ENCODE measurements at places on chromosomes 13 and 19. TPM values are rescaled to one million over a fixed set of nuclear protein-coding genes. Genes with fewer than 3 reads are reported as not detected.

GRCh38 chr19:33300894-33301143 is 1.5 kb downstream of the CEBPA start:
- DNase-seq, result no peak

ANGPTL8 gene
- polyA plus RNA-seq, result not detected

DNA sequence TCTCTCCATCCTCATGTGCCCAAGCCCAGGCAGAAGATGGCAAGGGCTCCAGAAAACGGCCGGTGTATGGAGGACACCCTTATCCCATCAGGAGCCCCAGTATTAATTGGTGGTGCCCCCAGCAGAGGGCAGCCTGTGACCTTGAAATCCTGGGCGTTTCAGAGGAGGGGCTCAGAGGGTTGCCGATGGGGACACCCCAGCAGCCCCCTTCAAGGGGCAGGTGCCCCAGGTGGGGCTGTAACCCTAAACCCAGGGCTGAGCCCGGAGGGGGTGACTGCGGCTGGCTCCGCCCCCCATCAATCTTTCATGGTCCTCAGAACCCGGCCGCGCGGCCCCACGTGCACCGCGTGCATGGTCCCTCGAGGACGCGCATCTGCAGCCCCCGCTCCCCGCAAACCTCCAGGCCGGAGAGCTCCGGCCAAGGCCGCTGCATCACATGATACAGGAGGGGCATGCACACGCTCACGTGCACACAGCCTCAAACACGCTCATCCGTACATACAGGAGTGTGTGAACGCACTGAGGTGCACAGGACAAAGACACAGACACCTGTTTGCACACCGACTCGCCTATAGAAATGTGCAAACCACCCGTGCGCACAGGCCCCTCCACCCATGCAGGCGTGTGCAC is 949 bp downstream of the RAB3A start:
- no peak for DNase-seq

CEACAM4 gene
- not detected for polyA plus RNA-seq

DNA sequence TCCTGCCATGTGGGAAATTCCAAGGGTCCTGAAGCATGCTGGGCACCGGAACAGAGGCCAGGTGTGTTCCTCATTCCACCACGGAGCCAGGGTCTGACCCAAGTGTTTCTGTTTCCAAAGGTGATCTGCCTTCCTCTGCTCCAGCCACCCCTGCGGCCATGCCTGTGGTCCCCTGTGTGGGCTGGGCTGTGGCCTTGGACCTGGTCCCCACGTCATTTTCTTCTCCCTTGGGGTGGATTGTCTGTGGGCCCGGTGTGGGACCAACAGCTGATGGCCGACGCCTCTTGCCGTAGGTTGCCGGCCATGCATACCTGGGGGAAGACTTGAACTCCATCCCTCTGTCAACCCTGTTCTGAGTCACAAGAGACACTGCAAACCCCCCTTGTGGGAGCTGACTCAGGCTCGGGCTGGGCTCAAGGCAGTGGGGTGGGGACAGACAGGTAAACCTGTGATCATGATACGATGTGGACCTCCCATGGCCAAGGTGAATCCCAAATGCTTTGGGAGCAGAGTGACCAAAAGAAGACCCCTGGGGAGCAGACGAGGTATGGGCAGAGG is 35.0 kb downstream of the ATP11A start:
- no peak for DNase-seq

DNA sequence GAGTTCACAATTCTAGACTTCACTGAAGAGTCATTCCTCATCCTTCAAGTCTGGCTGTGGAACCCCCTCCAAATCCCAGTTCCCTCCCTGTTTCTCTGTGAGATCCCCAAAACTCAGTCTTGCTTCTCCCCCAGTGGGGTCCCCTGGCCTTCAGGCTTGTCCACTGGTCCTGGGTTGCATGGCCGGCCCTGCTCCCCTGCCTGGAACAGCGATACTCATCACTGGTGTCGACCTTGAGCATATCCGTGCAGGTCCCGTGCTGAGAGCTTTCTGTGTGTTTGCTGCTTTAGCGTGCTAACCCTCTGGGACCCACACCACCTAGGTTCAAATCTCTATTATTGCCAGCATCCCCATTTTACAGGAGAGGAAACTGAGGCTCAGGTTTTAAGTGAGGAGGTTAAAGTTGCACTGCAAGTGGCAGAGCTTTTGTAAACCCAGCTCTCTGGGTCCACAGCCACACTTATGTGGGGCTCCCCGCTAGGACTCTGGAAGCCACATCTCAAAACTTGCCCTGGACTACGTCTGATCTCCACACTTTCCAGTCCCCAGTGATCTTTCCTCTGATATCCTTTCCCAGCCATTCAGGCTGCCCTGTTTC is 15.5 kb downstream of the LIPE start:
- no peak for DNase-seq

SLAIN1 gene
- 0.24 TPM for polyA plus RNA-seq

GRCh38 chr13:73684750-73685149 is 449.5 kb downstream of the KLF12 start:
- DNase-seq, result no peak

- DNase-seq, result peak; percentile 36
Measured at GRCh38 chr13:41418027-41418426, 39.3 kb upstream of the RGCC start.

DNA sequence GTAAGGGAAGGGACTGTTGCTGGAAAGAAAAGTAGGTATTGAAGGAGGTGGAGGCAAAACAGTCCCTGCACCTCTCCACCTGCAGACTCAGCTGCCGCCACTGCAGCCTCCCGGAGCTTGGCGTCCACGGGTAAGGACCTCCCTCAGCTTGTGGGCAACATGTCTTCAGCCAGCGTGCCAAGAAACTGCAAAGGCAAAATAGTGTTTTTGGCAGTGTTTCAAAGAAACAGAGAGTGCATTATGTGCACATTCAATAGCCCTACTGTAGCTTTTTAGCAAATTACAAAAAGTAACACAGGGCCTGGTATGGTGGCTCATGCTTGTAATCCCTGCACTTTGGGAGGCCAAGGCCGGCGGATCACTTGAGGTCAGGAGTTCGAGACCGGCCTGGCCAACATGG is 57.4 kb downstream of the ATP11A start:
- no peak for DNase-seq

OR10H1 gene
- polyA plus RNA-seq, result not detected

CALR3 gene
- not detected for polyA plus RNA-seq

IL27RA gene
- 4.5 TPM for polyA plus RNA-seq

KL gene
- polyA plus RNA-seq, result not detected

Data from AG04450 (cell line).